ENCODE measurements at places on chromosomes 1 and 21.
A peak's percentile ranks its signal among the peaks of the same experiment; 100 is the strongest.

DNA sequence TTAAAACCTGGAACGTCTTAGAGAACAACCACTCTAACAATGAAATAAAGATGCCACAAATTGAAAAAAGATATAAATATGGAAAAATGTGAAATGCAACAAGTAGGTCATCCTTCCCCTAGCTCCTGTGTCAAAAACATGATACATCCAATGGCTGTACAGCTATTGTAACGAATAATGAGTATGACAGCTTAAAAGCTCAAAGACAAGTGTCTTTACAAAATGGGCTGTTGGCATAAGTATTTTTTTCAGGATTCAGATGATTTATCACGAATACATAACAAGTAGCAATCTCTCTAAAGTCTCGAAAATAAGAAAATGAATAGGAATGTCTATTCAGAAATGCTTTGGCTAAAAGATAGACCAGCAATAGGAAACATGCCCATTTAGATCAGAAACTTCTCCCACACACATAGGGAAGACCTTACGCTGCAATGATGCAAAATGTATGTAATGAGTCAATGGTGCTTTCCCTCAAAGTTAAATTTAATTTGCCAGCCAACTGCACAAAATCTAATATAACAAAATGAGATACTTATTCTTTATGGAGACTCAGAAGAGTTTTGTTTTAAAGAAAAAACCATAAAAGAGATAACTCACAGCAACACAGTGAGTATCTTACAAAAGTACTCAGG, 8.3 kb downstream of the TGFBR3 start:
- no peak for DNase-seq

GRCh38 chr1:26696119-26696653, 371 bp downstream of the ARID1A start:
- no peak for DNase-seq

DNA sequence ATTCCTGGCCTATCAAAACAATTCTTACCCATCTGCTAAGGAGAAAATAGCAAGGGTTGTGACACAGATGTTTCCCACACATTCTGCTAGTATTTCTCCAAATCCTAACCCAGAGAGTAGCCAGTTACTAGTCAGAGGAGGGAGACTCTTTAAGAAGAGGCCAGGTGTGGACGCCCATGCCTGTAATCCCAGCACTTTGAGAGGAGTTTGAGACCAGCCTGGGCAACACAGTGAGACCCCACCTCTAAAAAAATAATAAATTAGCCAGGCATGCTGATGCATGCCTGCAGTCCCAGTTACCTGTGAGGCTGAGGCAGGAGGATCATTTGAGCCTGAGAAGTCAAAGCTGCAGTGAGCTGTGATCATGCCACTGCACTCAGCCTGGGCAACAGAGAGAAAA, 28.6 kb downstream of the NVL start:
- DNase-seq, result no peak

DNA sequence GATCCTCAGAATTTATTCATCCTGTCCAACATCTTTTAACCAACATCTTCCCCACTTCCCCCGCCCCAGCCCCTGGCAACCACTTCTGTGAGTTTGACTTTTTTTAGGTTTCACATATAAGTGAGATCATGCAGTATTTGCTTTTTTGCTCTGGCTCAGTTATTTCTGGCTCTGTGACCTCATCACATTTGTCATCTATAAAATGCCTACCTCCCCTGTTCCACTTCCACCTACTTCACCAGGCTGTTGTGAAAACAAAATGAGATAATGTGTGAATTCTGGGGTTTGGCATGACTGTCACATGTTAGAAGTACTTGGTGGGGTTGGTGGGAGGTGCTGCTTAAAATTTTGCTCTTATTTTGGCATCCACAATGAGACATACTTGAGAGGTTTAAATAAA, 18.4 kb downstream of the HHAT start:
- DNase-seq, result no peak

- DNase-seq, result no peak
Measured at GRCh38 chr1:245671349-245671748, 516.6 kb downstream of the KIF26B start.

DNA sequence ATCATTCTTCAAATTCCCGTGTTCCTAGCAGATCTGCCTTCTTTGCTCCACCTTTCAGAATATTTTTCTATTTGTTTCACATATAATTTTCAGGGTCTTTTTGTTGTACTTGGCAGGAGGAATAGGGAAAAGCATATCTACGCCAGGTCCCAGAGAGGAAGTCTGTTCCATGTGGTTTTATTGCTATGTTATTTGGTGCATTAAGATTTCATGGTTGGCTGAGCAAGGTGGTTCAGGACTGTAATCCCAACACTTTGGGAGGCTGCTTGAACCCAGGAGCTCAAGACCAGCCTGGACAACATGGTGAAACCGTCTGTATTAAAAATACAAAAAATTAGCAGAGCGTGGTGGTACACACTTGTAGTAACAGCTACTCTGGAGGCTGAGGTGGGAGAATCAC, 36.1 kb downstream of the COL6A1 start:
- DNase-seq, result no peak

DNA sequence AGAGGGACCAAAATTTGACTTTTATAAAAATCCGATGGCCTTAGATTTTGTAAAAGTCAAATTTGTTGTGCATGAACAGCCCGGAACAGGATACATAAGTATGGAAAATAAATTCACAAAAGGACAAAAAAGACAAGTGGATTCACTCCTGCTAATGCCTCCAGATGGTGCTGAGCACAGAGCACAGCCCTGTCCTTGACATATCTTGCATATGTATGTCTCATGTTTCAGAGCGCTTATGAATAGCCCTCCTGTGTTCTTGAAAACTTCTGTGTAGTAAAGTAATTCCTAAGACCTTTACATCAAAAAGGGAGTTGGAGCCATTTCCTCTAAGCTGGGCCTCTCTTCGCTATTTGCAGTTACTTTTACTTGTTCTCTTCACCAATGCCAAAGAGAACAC, 110.7 kb upstream of the RAB3GAP2 start:
- no peak for DNase-seq

GRCh38 chr21:42654179-42654912, 925 bp downstream of the PDE9A start:
- no peak for DNase-seq

DNA sequence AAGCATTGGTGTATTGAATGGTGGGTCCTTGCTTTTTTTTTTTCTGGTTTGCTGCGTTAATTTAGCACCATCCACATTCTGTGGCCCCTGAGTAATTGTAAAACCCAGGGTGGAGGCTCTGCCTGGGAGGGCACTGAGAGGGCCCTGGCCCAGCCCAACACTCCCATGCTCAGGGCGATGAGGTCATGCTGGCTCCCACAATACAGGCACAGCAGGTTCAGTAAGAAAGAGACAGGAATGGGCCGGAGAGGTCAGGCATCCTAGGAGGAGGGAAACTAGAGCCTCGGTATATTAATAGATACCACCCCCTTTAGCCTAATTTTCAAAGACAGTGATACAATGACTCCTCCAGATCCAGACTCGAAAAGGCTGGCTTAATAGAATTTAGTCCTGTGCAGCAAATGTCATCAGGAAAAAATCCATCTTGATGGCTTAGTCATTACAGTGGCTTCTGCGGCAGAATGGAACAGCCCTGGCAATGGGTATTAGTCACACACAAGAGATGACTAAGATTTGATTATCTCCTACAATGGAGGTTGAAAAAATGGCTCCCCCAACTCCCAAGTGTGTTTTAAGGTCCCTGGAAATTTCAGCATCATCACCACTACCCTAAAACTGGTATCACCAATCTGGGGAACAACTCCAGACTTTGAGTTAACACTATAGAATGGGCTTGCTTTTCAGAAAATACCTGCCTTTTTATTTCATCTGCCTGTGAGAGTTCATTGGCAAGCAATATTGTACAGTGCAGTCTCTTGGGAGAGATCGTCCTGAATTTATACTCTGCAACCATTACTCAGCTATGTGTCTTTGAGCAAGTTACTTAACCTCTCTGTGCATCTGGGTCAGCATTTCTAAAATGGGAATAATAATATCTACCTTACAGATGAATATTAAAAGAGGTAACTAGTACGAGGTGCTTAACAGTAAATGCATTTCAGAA, 43.9 kb upstream of the LYST start:
- peak; percentile 100 for DNase-seq

DNA sequence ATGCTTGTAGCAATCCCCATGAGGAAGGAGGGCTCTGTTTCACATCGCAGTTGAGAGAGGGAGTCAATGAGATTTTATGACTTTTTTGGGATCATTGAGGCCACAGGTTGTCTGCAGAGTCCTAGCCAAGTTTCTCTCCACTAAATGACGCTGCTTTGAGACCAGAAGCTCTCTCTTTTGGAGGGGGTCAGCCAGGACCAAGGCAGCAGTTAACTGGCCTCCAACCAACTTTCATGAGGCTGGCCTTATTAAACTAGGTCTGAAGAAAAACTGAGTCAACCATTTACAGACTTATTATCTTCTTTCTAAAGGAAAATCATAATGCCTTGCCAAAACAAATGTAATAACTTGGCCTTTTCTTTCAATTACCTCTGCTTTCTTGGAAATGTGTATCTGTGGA, 8.6 kb downstream of the WLS start:
- DNase-seq, result no peak

- no peak for DNase-seq
Measured at GRCh38 chr1:36304970-36305914, 926 bp upstream of the SH3D21 start.

GRCh38 chr1:27966402-27967105, 6.8 kb downstream of the XKR8 start:
- peak; percentile 52 for DNase-seq

GRCh38 chr1:165696625-165697100, 1.7 kb downstream of the ALDH9A1 start:
- DNase-seq, result peak; percentile 41

DNA sequence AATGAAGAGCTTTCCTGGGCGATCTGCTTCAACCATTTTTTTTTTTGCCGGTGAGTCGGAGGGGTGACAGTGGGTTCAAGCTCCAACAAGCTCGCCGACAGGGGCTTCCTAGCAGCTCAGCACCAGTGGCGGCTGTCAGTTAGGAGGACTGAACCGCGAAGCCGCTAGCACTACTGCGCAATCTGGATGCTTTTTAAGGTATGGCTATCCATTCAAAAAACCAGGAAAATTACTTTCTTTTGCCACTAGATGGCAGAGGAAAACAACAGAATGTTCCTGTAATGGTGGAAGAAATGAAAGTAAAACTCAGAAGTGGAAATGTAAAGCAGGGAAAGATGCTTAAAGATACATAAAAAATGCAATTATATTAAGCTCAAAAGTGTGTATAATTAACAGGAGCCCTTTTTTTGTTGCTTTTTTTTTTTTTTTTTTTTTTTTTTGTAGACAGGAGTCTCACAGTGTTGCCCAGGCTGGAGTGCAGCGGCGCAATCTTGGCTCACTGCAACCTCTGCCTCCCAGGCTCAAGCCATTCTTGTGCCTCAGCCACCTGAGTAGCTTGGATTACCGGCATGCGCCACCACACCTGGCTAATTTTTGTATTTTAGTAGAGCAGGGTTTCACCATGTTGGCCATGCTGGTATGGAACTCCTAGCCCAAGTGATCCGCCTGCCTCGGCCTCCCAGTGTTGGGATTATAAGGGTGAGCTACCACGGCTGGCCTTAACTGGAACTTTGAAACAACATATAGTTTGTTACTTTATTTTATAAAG, 8.5 kb downstream of the KYAT3 start:
- peak; percentile 29 for DNase-seq

GRCh38 chr1:84996846-84997666, at the start of gene MCOLN2:
Gene MCOLN2 (minus strand): TSS chr1:84997113. CDS start chr1:84996872, 241 bp downstream.
- no peak for DNase-seq

DNA sequence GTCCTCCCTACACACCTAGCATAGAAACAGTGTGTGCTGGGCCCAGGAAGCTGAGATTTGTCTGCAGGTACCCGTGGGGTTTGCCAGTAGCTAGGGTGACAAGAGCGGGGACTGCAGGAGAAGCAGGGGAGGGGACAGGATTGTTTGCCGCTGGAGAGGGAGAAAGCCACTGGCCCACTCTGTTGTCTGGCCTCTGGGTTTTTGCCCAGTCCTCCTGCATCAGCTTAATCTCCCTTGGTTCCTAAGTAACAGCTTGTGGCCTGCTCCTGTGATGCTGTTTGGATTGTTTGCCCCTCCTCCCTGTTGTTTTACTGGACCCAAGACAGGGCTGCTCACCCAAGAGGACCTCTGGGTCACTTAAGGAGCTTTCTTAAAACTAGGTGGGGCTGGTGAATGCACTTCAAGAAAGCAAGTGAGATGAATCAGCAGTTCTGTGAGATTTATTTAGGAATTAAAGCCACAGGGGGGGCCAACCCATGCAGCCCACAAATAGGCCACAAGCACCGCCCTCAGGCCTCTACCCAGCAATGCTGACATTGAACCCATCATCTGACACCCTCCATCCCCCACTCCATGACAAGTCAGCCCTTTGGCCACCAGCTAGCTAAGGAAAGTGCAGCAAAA, 142.8 kb downstream of the ZZZ3 start:
- peak; percentile 93 for DNase-seq

DNA sequence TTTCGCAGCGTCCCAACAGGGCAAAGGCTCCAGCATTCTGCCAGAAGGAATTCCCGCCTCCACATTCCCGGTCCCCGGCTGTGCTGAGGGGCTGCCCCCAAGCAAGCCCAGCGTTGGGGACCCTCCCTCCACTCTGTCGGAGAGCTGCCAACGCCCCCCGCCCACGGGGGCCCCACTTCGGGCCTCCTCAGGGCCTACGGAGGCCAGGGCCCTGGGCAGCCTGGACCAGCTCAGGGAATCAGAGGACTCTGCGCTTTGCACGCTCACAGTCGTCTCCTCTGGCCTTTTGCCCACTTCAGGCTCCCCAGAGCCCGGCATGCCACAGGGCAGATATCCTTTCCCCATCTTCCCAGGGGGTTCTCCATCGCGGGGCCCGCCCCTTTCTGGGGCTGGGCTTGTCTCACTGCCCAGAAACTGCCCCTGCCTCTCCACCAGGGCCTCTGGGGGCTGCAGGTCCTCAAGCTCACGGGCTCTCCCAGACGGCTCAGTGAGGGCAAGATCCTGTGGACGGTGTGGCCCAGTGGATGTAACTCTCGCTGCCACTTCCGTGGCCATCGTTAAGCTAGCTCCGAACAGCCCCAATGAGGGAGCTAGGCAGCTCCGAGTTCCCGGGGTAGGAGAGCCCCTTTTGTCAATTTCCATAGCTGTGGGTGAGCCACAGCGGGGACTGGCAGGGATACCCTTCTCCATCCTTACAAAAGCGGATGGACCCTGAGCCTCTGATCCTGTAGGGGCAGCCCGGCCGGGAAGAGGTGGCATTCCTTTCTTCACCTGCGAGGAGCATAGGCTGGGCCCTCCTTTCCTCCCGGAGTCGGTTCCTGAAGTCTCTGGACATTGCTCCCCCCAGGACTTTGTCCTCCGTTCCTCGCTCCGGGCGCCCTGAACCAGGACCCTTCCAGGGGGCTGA, 2.8 kb downstream of the ITPKB start:
- DNase-seq, result no peak

DNA sequence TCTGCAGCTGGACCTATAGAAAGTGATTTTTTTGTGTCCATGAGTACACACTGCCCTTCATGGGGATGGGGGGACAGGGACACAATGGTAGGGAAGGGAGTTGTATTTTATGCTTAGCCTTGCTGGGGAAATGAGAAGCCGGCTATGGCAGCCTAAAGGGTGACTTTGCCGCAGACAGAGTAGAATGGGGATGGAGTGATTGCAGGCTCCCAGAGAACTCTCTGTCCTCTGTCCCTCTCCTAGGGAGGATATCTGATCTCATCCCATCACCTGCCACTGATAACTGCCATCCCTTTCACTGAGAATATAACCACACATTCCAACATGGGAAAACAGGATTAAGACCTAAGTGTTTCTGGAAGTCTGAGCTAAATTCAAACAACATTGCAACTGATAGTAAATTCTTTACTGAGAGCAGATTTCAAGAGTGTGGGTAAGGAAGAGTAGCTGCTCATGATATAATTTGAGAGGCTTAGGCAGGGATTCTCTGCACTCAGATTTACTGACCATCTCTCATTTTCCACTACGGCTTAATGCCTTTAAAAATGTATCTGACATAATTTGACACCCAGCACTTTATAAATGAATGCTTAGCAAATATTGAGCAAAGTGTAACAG, 13.9 kb downstream of the SH2D1B start:
- DNase-seq, result no peak

Data from A172 (cell line).